ENCODE measurements at places on chromosomes 3 and 15.

DNA sequence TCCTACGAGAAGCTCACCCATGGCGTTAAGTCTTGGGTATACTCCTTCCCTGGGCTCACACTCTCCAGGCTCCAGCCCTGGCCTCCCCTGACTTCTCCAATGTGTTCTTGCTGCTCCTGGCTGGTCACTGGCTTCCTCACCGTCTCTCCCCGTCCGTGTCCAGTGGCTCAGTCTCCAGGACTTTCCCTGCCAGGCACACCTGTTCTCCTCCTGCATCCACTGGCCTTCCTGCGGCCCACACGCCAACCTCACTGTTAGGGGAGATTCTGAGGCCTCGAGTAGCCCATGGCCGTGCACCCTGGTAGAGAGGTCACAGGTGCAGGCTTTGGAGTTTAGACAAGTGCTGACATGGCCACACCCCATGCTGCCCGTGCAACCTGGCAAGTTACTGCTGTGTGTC lies 91.9 kb upstream of the SNRPA1 start:
- no peak for DNase-seq

GRCh38 chr3:39569095-39569494 lies 101.6 kb downstream of the MOBP start:
- no peak for DNase-seq

GRCh38 chr3:49616061-49616460 lies 58.1 kb upstream of the APEH start:
- no peak for DNase-seq

- DNase-seq, result no peak
These were observed 179.4 kb downstream of the CD47 start for GRCh38 chr3:107911337-107912000.

GRCh38 chr3:112132554-112132953 lies 494 bp downstream of the GCSAM start:
- DNase-seq, result no peak

GRCh38 chr3:138768125-138768524 lies 66.6 kb downstream of the PIK3CB start:
- no peak for DNase-seq

- peak; percentile 30 for DNase-seq
These were observed 22.4 kb downstream of the CXCR6 start for GRCh38 chr3:45965653-45966052.

DNA sequence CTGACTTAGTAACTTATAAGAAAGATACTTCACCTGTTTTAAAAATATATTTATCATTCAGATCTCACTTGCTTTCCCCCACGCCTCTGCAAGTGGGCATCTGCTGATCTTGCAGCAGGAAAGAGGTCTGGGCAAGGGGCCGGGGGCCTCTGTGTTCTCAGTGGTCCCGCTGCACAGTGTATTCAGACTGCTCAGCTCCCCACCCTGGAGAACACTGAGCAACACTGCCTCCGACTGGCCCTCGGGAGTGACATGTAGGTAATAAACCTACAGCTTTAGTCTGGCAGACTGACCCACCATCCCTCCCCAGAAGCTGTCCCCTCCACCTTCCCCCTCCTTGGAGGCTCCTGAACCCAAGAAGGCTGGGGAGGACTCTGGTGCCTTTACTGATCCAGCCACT lies 43.8 kb downstream of the GABRB3 start:
- DNase-seq, result no peak

All from T-cell (primary cell).